ENCODE measurements at places on chromosomes 3 and 15.

- peak; percentile 72 for DNase-seq
These were observed at the start of gene CHRNA5 for GRCh38 chr15:78565097-78565950. Gene CHRNA5 (plus strand): TSS chr15:78565520. CDS start chr15:78565720, 200 bp downstream.

- DNase-seq: no peak
These were observed 98.2 kb downstream of the FBN1 start for GRCh38 chr15:48547286-48547685.

DNA sequence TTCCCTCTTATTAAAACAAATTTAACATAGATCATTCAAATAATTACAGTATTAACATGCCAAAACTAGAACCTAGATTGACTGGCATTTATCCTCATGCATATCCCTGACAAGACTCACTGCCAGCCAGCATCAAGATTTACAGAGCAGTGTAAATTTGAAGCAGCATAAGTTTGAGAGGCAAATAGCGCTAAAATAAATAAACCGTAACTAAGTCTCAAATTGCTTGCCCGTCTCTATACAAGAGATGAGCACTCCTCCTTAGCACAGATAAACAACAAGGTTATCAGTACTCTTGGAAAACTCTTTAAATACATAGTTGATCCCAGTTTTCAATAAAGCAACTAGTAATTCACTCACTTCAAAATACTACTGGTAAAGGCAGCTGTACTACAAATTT is 29.6 kb downstream of the MSL2 start:
- DNase-seq: no peak

GRCh38 chr3:147941969-147942368 is 532.8 kb downstream of the ZIC1 start:
- no peak for DNase-seq

DNA sequence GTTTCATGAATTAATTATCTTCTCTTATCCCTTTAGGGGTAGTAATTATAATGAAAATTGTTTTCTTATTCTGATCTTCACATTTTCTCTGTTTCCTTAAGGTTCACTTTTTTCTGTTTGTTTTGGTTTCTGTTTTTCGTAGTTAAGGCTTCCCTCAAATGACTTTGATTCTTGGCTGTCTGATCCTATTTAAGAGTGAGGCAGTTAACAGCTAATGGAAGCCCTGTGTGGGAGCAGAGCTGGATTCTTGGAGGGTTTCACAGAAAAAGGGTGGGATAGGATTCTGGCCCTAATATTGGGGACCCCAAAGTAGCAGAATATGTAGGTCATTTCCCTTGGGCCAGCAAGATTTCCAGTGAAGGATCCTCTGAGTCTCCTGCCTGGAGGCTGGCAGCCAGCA is 6.8 kb upstream of the AMOTL2 start:
- no peak for DNase-seq

GRCh38 chr3:113094337-113095221 is 103.8 kb downstream of the GTPBP8 start:
- DNase-seq: no peak

DNA sequence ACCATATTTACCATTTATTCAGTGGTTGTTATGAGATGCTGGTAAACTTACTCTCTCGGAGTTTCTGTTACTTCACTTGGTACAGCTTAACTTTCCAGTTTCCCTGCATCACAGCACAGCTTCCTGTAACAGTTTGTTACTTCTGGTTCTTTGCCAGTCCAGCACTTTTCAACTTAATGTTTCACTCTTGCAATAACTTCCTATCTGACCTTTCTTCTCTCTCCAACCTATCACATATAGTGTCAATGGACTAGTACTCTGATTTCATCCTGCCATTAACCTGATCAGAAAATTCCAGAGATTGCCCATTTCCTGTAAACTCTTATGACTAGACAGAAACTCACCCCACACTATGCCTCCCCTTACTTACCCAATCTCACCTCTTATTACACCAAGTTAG is 3.9 kb upstream of the ATP11B start:
- DNase-seq: no peak

DNA sequence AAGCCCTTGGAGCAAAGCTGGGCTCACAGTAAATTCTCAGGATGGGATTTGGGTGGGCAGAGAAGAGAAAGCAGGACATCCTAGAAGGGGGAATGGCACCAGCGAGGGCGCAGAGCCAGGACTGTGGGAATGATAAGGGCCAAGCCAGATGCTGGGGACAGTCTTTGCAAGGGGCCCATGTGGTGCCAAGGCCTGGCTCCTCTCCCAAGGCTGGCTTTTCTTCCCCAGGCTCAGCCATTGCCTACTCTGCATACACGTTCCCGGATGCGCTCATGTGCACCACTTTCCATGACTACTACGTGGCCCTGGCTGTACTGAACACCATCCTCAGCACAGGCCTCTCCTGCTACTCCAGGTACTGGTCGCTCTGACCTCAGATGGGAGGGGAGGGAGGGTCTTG is 24.7 kb upstream of the KIF23 start:
- DNase-seq: no peak

DNA sequence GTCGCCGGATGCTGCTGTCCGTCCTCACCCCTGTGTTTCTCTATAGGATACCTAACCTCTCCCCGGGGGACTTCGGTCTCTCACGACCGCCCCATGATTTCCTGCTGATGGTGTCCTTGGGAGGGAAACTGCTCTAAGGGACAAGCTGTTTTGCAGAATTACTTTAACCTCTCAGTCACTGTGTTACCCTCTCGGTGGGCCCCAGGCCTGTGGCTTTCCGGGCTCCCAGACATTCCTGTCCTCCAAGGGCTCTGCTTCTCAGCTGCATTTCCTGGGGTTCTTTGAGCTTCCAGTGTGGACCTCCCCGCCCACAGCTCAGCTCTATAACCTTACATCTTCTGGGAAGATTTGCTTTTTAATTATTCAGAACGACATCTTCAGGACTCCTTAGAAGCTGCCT is 40.9 kb downstream of the CHST2 start:
- no peak for DNase-seq

DNA sequence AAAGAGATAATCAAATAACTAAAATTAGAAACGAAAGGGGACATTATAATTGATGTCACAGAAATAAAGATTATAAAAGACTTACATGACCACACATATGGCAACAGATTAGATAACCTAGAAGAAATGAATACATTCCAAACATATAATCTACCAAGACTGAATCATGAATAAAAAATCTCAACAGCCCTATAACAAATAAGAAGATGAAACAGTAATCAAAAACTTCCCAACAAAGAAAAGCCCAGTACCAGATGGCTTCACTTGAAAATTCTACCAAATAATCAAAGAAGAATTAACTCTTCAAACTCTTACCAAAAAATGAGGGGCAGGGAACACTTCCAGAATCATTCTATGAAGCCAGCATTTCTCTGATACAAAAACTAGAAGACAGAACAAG is 11.8 kb downstream of the TOP2B start:
- no peak for DNase-seq

- no peak for DNase-seq
These were observed 5.9 kb downstream of the SOX2 start for GRCh38 chr3:181717549-181718171.

GRCh38 chr15:68054628-68055223 is 611 bp downstream of the PIAS1 start:
- peak; percentile 49 for DNase-seq

DNA sequence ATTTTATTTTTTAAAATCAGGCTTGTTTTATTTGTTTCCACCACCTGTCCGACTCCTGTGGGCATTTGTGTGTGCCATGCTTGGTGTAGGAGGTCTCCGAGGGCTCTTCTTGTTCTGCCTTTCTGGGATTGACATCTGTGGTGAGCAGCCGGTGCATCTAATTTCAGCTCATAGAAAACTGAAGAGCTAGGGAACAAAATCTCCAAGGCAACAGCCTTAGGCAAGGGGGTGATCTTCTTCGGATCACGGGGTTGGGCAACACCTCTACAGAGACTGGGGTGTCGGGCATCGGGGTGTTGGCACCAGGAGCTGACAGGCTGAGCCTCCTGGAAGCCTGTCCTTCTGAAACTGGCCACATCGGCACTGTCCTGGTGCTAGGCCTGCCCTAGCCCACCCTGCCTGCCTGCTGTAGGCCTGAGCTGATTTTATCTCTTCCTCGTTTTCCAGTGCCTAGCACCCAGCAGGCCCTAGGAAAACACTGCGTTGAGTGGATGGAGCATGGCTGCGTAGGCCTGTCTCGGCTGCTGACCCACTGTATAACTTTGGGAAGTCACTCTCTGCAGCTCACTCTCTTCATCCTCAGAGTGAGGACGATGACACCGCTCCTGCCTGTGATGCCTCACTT is 10.3 kb downstream of the CHCHD6 start:
- no peak for DNase-seq

DNA sequence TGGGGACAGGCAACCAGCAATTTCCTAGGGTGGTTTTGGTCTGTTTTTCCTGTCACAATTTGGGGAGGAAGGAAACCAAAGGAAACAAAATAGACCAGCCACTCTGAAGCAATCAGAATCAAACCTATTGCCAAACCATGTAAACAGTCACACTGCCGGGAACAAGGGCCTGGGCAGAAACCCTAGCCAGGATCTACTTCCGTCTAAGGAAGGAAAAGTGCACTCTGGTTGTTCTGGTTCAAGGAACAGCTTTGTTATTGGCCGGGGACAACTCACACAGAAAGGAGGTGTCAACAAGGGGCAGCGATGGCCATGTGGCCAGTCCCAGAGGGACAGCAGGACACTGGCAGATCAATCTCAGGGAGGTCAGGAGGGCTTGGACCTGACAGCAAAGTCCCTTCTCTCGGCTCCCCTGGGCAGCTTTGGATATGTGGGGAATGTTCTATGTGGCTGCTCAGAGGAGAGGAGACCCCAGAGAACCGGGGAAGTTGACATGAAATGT is 17.5 kb upstream of the RAD18 start:
- no peak for DNase-seq

DNA sequence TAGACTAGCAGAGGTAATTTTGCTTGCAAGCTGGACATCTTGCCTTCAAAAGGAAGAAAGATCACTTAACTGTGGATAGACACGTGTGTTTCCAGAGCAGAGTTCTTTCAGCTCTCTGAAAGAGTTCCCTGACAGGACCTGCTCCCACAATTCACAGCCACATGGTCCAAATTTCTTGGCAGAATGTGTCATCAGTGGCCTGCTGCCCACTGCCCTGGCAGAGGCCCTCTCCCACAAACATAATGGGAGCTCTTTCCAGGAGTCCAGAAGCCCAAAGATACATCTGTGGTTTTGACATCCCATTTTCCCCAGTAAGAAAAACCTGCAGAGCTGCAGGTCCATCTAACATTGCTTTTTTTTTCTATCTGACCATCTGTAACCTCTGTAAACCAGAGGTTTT is 48.3 kb downstream of the SERPINI1 start:
- no peak for DNase-seq

DNA sequence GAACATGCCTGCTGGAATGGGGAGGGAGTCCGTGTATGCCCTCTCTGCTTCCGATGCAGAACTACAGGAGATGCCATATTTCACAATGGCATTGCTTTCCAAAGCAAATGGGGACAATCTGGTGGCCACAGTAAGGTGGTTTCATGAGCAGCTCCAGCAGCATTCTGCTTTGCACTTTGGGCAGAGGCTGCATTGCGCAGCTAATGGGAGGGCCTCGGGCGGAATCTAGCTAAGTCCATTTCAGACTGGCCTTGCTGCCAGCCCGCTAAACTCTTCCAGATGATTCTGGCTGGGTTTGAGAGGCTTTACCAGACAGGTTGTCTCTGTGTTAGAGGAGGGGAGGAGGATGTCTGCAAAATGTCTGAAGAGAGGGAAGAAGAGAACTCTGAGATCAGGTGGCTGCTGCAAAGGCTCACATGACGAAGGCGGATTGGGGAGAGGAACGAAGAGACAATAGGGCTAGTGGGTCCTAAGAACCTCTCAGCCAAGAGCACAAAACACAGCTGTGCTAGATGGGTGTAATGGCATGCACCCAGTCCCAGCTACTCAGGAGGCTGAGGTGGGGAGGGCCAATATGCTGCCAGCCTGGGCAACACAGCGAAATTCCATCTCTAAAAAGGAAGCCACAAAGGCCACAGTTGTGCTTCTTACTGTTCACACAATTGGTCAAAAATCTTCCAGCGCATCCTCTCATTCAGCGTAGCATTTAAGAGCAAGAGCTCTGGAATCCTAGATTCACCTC is 63.7 kb downstream of the BDH1 start:
- DNase-seq: no peak

DNA sequence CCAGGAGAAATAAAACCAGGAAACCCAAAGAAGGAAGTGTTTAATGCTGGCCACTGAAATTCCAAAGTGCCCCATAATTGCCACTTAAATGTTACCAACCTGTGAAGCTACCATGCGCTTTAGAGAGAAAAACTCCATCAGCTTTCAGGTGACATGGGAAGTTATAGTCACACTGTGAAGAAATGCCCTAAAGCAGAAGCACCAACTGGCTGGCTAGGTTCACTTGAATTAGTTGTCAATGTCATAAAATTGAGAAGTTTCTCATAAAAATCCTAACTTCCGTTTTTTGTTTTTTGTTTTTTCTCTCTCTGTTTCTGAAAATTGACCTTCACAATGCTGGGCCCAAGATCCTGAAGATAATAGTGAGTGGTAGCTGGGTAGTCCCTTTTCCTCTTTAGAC is 167.9 kb upstream of the CTNNB1 start:
- DNase-seq: no peak

GRCh38 chr3:193620057-193620456 is 27.0 kb downstream of the OPA1 start:
- no peak for DNase-seq

GRCh38 chr3:187615630-187616029 is 54.6 kb downstream of the SST start:
- DNase-seq: no peak

All from stimulated activated naive CD8-positive, alpha-beta T cell treated with anti-CD3 and anti-CD28 coated beads, Interleukin-15, amount 100 ng/mL, for 72 hours (primary cell).